ENCODE measurements at places on chromosomes 7 and 10.

DNA sequence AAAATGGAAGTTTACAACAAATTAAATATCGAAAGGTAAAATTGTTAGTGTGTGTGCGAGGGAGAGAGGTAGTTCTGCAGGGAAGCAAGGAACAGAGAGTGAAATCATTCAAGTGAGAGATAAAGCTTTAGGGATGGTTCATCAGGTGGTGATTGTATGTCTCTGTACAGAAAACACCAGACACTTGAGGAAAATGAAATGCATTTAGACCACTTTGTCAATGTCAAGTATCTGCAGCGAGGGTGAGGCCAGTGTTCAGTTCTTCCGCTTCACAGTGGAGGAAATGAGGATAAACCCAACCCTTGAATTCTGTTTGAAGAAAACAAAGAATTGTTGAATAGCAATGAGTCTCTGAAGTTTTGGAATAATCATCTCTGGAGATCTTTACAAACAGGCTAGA lies 14.4 kb upstream of the ITGB1 start:
- DNase-seq: no peak

DNA sequence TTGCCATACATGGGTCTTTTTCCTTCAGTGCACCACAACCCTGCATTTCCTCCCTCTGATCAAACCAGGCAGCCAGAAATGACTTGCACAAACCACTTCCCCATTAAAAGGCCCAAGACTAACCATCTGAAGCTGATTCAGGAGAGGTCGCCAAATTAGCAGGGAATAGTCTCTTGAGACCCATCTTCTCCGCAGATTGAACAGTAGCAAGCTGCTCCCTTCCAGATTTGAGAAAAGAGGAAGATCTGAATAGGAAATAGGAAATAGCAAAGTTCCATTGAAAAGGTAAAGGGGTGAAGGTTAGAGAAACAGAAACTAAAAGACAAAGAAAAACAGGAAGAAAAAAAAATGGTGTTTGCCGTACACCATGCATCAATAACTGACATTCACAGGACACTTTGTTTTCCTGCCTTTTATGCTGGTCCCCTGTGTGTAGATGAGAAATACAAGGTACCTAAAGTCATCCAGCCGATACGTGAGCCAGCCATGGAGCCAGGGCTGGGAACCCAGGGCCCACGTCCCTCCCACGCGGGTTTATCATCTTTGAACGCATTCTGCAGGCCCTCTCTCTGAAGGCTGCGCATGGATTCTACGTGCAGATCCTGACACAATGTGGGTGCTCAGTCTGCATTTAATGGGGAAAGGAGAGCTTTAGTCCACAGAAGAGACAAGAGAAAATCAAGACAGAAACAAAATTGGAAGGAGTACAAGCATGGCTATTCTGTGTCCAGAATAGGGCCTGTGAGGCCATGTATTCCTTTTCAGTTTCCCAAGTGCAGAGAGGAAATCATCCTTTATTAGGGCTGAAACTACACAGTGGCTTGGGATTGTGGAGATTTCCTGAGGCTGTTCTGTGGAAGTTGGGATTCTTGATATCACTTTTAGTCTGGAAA lies 268.4 kb upstream of the NPVF start:
- no peak for DNase-seq

DNA sequence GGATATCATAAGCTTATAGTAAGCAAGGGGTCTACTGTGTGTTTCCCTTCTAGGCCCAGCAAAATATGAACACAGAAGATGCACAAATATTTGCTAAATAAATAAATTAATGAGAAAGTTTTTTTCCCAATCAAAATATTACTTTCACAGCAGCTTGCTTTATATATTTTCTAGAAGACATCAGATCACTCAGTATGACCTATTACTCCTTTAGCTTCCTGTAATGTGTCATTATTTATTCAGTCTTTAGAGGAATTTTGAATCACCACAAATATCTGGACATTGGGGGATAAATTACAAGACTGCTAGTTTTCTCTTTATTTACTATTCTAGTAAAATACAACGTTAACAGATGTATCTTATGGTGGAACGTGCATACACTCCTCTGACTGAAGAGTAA lies 765.8 kb upstream of the POM121L12 start:
- no peak for DNase-seq

GRCh38 chr7:103989200-103989784 lies at the start of gene RELN:
RELN (minus strand) TSS chr7:103989658; CDS start chr7:103989356, 302 bp downstream.
- peak; percentile 73 for DNase-seq

DNA sequence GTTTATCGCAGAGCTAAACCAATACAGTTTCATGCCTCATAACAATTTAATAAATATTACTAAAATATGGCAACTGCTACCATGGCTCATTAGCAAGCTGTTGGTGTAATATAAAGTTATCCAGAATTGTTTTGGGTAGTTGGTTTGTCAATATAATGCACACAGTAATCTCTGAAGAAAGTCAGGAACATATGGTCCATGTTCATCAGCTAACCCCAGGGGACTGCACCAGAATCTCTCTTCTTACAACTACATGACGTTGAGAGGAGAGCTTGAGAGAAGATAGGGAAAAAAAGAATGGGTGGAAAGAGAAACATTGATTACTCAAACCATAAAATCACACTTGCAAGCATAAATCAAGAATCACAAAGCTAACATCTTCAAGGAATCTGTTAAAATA lies 333.7 kb downstream of the NRG3 start:
- no peak for DNase-seq

GRCh38 chr7:35705932-35706461 lies 11.1 kb upstream of the HERPUD2 start:
- DNase-seq: peak; percentile 75

Measured in osteoblast (primary cell).